ENCODE measurements at places on chromosomes 2 and 18.

DNA sequence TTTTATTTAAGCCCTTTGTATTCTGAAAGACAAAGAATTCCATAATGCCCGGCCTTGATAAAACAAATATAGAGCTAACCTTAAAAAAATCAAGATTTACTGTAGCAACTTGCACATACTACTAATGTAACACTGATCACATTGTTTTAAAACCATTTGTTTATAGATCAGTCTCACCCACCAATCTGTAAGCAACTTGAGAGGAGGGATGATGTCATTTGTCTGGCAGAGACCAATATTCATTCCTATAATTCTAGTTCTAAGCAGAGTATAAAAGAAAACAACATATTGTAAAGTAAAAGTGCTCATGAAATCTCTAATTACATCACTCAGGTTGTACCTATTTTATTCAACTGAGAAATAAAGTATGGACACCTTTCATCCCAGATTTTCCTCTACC lies 380.6 kb downstream of the TGIF1 start:
- no peak for DNase-seq

GRCh38 chr2:207437136-207437523 lies 92.6 kb upstream of the CREB1 start:
- no peak for DNase-seq

- DNase-seq = no peak
Observed at GRCh38 chr2:179455824-179456223, 191.2 kb upstream of the SESTD1 start.

GRCh38 chr2:97967216-97967592 lies 28.5 kb downstream of the TMEM131 start:
- DNase-seq = no peak

DNA sequence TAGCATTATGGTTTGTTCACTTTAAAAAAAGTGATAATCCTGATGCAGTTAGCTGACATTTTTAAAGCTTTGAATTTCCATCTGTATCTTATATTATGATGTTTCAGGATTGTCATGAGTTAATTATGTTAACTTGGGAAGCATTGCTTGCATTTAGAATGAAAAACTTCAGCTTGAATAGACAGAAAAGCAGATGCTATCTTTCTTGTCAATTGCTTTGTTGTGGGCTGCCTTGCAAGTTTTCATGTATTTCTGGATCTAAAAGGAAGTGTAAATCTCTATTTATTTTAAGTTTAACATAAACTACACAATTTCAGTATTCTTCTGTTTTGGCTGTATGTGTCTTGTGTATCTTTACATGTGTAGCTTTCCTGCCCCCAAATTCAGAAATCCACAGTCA lies 479.5 kb downstream of the ARHGAP15 start:
- no peak for DNase-seq

DNA sequence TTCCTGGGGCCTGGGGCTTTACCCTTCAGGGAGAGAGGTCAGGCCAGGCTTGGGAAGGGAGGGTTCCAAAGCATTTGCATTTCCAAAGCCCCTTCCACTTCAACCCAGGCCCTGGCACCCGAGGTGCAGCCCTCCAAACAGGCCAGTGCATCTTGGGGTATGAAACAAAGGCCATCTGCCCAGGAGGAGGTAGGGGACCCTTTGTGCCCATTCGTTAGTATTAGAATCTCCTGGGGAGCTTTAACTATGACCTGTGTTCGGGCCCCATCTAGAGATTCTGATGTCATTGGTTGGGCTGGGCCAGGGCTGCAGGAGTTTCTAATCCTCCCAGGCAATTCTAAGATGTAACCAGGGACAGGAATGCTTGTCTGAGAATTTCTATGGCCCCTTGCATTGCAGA lies 73.6 kb downstream of the CIB4 start:
- DNase-seq = no peak

DNA sequence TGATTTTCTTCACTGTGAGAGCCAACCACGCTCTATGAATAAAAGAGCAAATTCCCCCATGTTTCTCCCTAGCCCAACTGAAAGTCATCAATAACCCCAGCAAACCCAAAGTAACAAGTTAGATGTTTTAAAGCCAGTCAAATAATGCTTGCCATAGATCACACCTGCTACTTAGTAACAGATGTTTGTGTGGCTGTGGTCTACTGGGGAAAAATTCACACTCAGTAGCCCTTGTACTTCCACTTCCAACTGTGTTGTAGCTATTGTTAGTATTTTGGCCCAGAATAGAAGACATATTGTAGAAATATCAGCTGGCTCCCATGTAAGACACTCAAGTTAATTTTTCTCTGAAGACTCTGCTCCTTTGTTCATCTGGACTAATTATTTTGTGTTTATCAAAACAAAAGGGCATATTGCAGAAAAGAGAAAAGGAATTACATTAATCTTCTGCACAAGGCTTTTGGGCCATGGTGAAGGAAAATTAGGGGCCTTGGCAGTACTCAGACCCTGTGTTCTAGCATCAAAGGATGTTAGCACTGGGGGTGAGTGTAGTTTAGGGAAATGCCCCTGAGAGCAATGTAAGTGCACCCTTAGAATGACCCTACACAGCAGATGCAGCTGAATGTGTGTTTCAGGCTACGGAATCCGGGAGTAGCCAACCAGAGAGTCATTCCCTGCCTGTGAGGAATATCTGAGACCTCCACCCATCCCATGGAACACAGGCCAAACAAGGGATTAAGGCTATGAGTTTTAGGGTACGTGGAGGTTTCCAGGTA lies 521.9 kb downstream of the EPHA4 start:
- no peak for DNase-seq

DNA sequence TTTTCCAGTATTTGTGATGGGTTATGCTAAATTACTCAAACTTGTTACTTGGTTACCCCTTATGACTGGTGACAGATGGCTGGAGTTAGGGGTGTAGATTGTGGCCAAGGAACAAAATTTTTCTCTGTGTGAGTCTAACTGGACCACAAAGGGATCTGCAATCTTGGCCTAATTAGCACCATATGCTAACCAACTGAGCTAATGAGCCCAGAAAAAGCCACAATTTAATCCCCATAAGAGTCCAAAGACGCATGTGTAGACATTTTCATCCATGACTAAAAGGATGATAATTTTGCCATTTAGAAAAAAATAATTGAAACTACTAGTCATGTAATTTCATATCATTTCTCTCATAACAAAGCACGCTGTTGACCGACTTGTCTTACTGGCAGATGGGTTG lies 151.2 kb downstream of the ABCA12 start:
- DNase-seq = no peak

- DNase-seq = no peak
Observed at GRCh38 chr18:28198620-28199019, 21.7 kb upstream of the CDH2 start.

DNA sequence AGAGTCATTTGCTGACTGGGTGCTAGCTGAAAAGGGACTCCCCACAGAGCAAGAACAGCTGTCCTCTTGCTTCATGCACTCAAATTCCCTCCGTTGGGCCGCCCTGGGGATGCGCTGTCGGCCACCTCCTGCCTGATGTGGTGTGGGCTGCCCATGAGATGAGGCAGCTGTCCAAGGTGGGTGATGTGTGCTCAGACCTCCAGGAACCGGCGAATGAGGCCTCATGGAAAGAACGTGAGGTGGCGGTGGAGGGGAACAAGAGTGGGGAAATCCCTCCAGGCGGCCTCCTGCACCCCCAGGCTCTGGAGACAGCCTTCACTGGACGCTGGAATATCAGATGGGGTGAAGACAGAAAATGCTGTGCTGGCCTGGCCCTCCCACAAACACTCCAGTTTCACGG lies 79.8 kb downstream of the LONRF2 start:
- DNase-seq = no peak

Measured in activated CD4-positive, alpha-beta T cell treated with anti-CD3 and anti-CD28 coated beads for 24 hours (primary cell).